Stimulated activated CD8-positive, alpha-beta memory T cell treated with anti-CD3 and anti-CD28 coated beads, Interleukin-15, amount 100 ng/mL, for 1 hour (primary cell): ENCODE measurements at places on chromosomes 6 and 20.

GRCh38 chr6:118935978-118936703, 1.2 kb upstream of the MCM9 start:
- no peak for DNase-seq

- no peak for DNase-seq
Observed at GRCh38 chr20:8335495-8336195, 203.6 kb downstream of the PLCB1 start.

DNA sequence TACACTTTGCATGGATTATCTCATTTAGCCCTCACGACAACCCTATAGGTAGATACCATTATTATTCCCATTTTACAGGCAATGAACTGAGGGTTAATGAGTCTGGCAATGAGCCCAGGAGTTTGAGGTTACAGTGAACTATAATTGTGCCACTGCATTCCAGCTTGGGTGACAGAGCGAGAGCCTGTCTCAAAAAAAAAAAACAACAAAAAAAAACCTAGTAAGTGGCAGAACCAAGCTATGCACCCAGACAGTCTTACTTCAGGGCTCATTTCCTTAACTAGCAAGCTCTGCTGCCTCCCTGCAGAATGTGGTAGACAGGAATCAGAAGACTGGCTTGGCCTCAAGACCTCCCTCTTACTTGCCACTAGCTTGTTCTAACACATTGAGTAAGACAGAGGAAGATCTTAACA, 71.9 kb upstream of the RREB1 start:
- no peak for DNase-seq

DNA sequence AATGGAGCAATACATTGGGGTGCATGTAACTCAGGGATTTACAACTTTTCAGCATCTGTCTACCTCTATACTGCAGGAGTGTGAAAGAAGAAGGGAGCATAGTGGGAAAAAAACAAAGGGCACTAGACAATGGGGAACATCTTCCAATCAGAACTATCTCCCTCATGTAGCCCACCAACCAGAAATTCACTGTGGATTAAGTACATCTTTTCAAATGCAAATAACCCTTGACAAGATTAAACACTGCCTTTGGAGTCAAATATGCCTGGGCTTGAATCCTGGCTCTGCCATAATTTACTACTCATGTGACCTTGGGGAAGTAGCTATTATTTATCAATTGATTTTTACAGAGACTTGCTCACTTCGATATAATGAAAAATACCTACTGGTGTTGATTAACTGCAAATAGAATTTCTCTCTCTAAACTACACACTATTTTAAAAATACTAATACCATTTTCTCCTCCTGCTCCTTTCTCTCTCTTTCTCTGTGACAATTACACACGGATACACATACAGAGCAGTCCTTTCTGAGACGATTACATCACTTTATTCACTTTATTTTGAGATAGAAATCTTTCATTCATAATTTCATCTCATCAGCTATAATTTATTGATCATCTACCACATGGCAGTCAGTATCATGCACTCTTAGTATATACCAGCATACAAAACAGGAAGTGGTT, 783.7 kb downstream of the FRK start:
- DNase-seq, result no peak

DNA sequence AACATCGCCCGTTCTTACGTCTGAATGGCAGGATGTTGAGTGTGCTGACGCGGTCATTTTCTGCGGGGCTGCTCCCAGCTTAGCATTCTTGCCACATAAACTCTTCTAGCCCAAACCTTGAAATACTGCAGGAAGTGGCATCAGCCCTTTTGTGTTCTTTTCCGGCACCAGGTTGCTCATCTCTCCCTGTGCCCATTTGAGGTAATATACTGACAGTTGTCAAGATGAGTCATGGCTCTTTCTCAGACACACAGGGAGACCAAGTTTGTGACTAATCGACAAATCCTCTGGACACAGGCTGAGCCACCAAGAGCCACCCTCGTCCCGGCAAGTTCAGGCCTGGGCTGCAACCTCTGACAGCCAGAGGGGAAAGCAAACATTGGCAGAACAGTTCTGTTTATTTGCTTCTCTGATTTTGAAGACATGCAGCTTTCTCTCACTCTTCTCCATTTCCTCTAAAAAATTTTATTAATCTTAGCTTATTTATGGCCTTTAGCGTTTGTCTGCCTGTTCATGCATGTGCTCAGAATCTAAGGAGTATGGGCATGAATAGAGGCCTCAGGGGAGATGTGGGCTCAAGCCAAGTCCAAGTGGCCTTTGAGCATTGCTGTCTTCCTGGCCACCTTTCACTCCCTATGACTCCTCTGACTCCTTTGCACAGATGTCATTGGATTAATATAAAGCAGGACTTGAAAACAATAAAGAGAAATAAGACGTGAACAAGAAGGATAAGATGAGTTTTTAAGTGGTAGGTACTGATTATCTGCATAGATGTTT, 328.2 kb upstream of the JAG1 start:
- no peak for DNase-seq

DNA sequence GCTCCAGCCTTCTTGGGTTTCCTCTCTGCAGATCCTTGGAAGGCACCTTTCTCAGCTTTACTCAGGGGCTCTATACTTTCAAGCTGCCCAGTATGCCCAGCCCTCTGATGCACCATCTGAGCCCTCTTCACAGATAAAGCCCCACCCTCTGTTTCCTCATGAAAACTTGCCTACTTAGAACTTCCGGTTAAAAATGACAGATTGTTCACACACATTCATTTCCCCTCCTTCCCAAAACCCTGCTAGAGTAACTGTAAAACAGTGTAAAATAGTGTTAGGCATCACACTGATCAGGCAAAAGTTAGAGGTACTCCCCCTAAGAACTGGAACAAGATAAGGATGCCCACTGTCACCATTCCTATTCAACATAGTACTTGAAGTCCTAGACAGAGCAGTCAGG, 14.0 kb upstream of the GCM1 start:
- no peak for DNase-seq

GRCh38 chr20:3843490-3843889, 3.1 kb upstream of the MAVS start:
- DNase-seq, result no peak

DNA sequence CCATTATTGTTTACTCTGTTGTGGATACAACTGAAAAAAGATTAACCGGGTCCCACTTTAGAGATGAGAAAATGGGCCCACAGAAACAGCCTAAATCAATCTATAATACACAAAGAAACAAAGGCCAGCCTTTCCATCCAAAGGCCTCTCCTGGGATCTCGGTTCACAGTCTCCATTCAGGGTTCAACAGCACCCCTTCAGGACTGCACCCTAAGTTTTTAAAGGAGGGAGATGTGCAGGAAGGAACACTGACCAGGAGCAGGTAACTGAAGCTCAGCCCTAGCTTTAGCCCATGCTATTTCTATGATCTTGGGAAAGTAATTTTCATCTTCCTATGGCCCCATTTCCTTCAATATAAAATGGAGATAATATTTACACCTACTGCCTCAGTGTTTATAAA, 147.7 kb downstream of the BTBD9 start:
- no peak for DNase-seq

DNA sequence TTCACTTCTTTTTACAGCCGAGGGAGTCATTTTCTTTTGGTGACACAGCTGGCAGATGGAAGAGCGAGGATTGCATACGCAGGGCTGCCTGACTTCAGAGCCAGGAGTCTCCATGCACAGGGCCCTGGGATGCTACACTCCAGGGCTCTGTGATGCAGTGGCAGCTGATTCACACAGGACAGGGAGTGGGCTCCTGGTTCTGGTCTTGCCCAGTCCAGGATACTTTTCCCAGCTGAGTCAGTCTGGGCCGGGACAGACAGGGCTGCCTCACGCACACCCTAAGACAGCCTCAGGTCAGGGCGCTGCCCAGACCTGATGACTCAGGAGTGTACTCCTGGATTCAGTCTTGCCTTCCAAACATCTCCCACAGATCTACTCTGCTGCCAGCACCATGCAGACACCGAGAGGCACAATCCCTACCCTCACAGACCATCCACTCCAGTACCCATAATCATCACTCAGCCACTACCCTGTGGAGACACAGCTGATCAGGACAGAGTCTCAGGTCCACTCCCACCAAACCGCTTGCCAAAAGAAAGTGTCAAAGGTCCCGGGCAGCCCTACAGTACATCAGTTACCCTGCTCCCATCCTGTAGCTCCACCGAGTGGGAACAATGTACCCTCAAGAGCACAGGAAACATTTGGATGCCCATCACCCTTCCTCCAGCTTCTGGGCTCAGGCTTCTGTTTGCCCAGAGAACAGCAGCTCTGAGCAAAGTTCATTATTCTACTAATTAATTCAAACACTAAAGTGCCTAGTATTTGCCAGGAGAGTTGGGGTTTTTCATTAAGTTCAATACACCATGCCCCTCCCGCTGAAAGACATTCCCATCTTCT, 11.5 kb downstream of the SDC4 start:
- no peak for DNase-seq

GRCh38 chr6:126156973-126157372, 170.6 kb downstream of the TRMT11 start:
- DNase-seq, result no peak

GRCh38 chr6:166588691-166589336, 2.3 kb upstream of the RAMACL start:
- no peak for DNase-seq

DNA sequence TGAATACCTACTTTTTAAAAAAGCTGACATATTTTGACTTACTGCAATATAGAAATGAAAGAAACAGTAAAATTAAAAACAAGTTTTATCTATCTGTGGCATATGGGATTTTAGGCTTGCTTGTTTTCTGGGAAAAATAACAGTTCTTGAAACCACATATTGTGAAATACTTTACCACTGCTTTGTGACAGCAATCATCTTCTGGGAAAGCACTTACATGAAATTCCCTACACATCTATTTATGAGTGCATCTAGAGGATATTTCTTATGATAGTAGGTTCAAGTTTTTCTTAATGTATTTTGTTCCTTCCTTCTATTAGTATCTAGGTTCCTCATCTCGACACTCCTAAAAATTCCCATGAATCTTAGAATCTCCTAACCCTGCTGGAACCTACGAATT, 75.2 kb downstream of the STXBP5 start:
- DNase-seq, result no peak

DNA sequence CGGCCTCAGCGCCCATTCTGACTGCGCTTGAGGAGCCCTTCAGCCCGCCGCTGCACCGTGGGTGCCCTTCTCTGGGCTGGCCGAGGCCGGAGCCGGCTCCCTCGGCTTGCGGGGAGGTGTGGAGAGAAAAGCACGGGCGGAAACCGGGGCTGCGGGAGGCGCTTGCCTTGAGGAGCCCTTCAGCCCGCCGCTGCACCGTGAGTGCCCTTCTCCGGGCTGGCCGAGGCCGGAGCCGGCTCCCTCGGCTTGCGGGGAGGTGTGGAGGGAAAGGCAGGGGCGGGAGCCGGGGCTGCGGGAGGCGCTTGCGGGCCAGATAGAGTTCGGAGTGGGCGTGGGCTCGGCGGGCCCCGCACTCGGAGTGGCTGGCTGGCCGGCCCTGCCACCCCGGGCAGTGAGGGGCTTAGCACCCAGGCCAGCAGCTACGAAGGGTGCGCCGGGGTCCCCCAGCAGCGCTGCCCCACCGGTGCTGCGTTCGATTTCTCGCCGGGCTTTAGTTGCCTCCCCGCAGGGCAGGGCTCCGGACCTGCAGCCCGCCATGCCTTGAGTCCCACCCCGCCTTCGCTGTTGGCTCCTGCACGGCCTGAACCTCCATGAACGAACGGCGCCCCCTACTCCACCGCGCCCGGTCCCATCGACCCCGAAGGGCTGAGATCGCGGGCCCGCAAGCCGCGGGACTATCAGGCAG, 45.7 kb upstream of the MCUR1 start:
- no peak for DNase-seq

DNA sequence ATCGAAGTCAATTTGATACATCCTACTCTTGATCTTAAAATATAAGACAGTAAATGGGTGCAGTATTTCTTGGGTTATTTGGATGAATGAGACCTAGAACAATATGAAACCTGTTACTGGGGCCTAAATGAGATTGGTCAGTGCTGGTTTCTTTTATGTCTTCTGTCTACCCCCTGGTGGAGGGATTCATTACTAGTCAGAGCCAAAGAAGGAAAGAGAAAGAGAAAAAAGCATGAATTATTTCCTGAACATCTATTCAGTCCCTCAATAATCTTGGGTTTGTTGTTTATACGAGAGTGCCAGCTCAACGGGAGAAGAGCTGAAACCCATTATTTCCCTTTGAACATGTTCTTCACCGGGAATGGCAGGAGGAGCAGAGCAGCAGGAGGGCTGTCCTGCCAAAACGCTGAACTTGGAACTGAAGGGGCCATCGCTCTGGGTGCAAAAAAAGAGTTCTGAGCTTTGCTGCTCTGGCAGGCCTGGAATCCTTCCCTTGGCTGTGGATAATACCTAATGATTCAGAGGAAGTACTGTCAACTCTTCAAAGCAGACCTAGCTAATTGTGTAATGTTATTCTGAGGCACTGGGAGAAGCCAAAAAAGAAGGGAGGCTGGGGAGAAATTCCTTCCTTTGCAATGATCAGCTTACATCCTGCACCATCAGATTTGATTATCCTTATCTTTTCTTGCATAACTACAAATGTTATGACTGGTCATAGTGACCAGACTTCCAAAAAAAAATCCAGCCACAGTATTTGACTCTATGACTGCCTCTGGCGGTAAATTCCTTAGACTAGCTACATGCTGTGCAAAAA, 72.0 kb downstream of the BLOC1S5 start:
- no peak for DNase-seq

- no peak for DNase-seq
Observed at GRCh38 chr6:51842061-51842803, 245.2 kb downstream of the PKHD1 start.

DNA sequence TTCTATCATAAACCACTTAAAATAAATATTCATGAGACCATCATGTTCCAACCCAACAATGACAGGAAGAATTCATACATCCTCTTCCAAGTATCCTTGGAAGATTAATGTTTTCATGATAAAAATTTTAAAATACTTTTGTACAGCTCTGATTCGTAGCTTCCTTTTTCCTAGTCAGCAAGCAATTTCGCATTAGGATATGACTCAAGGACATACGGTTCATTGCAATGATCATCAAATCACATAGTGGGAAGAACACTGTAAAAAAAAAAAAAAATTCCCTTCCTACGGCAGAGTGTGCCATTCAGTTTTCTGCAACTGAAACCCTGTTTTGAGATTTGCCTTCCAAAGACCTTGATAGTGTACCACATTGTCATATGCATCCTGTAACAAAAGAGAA, 35.3 kb upstream of the GFOD1 start:
- DNase-seq, result no peak

GRCh38 chr6:106087548-106088325, 1.6 kb downstream of the PRDM1 start:
- no peak for DNase-seq
